ENCODE measurements at places on chromosomes 1 and 21.
A peak's percentile ranks its signal among the peaks of the same experiment; 100 is the strongest.

DNA sequence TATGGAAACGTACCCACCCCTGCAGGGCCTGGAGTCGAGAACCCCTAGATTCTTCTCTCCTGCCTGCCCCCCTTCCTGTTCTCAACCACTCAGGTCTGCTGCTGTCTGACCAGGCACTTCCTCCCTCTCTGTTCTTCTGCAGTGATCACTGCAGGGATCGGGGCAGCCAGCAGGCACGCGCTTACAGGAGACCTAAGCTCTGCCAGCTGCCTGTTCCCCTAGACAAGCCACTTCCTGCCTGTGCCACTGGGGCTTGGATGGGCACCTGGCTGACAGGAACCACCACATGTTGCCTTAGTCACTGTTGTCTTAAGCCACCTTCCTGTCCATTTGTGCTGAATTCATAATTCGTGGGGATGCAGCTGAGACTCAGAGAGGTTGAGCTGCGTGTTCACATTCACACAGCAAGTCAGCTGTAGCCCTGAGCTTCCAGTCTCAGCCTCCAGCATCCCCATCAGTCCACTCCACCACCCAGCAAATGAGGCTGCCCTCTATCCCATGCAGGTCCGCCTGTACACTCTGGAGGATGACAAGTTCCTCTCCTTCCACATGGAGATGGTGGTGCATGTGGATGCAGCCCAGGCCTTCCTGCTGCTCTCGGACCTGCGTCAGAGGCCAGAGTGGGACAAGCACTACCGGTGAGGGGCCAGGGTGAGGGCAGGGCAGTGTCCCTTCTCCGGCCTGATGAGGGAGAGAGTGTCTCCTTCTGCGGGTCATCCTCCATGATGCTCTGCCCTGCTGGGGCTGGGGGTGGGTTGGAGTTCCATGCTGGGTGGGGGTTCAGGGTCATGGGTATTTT, 18.6 kb downstream of the FAM151A start:
- no peak for DNase-seq

- DNase-seq = no peak
Measured at GRCh38 chr1:41734201-41734970, 184.3 kb downstream of the HIVEP3 start.

GRCh38 chr1:34685225-34685624, 69.6 kb upstream of the GJB5 start:
- no peak for DNase-seq

- DNase-seq = no peak
Measured at GRCh38 chr1:85406081-85406480, 58.9 kb downstream of the DDAH1 start.

DNA sequence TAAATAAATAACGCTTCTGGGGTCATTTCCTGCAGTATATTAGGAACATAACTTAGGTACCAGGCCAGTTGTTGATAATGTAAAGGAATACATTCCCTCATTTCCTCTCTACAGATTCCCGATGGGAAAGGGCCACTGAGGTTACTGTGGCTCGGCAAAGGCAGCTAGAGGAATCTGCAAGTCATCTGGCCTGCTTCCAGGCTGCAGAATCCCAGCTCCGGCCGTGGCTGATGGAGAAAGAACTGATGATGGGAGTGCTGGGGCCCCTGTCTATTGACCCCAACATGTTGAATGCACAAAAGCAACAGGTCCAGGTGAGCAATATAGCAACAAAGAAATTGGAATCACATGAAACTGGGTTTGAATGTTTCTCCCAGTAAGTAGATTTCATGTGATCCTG, 109.6 kb upstream of the BMP8A start:
- DNase-seq = no peak

DNA sequence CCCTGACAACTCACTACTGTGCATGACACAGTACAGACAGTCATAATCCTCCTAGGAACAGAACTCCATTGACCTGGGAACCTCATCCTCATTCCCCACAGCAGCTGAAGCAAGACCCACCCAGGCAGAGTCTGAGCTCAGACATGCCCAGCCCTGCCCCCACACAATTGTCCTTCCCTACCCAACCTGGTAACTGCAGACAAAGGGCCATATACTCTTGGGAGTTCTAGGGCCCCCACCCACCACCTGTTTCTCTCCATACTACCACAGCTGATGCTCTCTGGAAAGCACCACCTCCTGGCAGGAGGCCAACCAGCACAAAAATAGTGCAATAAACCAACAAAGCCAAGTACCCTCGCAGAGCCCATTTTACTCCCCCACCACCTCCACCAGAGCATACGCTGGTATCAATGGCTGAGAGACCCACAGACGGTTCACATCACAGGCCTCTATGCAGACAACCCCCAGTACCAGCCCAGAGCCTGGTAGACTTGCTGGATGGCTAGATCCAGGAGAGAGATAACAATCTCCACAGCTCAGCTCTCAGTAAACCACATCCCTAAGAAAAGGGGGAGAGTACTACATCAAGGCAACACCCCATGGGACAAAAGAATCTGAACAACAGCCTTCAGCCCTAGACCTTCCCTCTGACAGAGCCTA, 159.7 kb upstream of the CXADR start:
- peak; percentile 12 for DNase-seq

DNA sequence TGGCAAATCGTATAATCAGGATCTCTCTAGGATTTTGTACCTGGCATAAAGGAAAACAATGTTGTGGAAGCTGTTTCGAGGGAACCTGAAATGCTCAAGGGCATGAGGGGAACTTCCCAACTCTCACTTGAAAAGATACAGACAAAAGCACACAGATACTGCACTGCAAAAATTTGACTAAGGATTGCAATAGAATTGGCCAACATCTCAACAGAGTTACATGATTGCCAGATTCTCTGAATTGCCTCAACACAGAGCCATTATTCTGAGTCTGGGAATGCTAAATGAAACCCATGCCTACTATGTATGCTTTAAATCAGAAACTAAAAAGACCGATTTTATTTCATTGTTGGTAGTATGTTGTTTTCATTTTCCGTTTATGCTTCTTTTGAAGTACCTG, 16.0 kb downstream of the KRTAP19-8 start:
- no peak for DNase-seq

DNA sequence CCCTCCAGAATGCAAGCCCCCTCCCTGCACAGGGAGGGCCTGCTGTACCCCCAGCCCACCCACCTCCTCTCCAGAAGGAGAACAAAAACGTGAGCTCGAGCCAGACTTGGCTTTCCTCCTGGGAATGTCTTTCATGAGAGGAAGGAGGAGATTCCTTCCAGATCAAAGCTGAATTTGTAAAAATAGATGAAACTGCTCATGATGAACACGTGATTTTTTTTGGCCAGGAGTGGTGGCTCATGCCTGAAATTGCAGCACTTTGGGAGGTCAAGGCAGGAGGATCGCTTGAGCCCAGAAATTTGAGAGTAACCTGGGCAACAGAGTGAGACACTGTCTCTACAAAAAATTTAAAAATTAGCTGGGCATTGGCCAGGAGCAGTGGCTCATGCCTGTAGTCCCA, 21.8 kb downstream of the GPR157 start:
- no peak for DNase-seq

DNA sequence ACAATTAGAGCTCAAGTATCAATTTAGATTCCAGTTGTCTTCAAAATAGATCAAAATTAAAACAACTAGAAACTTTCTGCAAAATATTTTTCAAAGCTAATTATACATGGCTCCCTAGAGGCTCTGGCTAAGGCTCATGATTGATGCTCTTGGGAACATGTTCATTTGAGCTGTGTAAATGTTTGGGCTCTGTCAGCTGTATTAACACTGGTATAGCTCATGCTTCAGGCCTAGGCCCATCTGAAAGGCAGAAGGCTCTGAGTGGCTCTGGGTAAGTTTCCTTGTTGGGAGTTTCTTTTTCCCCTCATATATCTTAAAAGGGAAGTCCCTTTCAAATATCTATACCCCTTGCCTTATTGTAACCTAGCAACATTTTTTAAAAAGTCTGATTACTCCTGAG, 81.3 kb downstream of the UROD start:
- no peak for DNase-seq

- no peak for DNase-seq
Measured at GRCh38 chr1:43981135-43981491, 2.1 kb downstream of the B4GALT2 start.

DNA sequence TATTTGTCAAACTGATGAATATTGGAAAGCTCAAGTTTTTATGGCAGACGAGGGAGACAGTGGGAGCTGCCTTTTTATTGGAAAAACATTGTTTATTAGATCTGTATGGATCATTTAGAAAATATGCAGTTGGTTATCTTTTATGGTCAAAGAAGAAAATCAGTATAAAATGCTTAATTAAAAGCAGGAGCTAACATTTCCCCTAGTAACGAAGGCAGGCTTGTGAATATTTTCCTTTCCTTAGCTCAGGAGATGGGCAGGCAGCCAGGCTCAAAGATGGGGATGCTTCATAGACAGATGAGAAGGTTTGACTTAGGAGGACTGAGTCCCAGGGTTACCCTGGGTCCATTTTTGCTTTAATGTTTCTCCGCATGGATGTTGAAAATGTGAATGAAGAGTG, 26.0 kb downstream of the ROR1 start:
- no peak for DNase-seq

DNA sequence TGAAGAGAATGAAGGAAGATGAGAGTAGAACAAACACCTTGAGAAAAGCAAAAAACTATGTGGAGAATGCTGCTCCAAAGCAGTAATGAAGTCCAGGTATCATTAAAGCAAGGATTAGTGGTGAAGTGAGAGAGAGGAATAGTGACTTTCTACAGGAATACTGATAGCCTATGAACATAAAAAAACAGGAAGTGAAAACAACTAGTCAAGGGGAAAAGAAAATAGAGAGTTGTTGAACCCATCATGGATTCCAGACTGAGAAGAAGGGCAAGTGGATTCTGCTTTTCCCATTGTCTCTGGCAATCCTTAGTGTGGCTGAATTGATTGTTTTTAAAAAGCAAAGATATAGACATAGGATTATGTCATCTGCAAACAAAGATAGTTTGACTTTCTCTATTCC, 119.9 kb upstream of the LHX8 start:
- DNase-seq = no peak

DNA sequence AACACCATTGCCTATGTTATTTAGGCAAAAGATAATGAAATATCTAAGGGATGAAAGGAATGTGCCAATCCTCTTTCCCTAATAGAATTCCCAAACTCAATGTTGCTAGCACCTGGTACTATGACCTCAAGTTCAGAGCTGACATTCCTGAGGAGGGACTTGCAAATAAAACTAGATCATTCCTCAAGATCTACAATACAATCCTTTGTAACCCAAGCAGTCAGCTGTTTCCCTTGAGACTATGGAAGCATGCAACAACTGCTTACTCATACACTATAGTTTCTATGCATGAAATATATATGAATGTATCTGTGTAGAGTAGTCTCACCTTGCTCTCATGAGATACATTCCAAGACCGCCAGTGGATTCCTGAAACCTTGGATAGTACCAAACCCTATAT, 65.0 kb downstream of the ABL2 start:
- no peak for DNase-seq

GRCh38 chr1:45815667-45816458, 12.5 kb downstream of the MAST2 start:
- no peak for DNase-seq

DNA sequence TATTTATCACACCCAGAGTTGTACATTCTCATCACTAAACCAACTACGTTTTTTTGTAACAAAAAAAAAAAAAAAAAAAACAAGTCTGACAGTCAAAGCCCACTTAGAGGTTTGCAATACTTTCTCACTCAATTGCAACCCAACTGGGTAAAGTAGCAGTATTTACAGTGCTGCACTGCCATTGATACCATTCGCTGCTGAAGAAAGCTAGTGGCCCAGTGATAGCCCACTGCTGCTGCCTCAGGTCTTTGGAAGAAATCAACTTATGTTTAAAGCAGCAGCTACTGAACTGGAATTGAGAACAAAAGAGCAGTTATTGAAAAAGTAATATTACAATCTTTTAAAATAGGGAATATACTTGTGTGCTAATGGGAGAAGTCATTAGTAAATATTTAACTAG, 2.7 kb downstream of the HNRNPU start:
- no peak for DNase-seq

DNA sequence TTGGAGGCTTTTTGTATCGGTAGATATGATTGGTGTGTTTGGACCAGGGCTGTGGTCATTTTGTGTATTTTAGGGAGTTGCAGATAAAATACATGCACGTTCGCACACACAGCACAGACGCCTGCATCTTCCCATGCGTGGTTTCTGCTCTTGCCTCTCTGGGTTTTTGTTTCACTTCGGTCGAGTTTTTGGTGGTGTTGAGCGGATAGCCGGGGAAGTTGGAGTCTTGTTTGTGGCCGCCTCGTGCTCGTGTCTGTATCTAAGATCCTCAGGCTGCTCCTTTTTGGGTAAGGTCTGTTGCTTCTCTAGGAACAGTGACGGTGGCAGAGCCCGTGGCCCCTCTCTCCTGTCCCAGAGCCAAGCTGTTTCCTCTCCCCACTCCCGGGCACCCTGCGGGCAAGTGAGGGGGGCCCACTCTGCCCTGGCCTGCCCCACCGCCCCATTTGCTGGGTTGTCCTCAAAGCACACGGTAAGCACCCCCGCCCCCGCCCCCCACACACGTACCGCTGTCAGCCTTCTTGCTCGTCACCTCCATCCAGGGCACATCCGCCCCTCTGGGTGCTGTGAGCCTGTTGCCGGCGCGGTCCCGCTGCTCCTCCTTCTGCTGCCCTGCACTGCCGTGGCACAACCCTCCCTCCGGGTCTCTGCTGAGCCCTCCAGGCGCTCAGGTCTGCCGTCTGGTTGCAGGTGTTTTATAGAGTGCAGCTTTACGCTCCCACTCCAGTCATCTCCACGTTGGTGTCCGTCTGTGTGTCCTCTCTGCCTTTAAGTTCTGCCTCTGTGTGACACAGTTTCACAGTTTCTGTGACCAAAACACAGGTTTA, 51.9 kb downstream of the AGPAT3 start:
- no peak for DNase-seq

DNA sequence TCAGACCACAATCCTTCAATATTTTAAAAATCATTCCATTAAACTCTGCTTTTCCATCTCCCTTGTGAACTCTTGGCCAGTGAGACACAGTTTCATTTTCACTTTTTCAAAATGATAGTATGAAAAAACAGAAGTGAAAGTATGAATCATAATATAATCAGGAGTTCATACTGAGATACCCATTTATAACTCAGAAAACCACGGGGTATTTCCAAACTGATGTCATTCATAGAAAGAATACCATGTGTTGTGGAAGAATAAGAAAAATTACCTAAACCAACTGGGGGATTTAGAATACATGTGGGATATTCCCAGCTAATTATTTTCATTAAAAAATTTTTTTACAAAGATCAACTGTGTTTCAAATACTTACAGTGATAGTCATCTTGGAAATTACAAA, 149.9 kb downstream of the MRPL39 start:
- DNase-seq = no peak

DNA sequence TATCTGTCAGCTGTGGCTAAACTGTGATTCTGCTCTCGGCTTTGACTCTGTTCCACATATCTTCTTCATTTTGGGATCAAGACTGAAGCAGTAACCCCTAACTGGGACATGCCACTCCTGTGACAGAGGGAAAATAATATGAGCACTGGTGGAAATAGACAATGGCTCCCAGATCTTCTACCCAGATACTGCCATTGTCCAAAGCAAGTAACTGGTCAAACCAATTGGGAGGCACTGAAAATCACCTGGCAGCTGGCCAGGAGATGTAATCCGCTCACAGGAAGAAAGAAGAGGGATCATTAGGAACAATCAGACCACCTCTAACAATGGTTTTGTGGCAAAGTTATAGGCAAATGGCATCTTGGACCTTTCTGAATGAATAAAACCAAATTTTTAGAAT, 10.7 kb downstream of the SNX7 start:
- DNase-seq = no peak

- no peak for DNase-seq
Measured at GRCh38 chr21:30058928-30059327, 107.7 kb downstream of the CLDN17 start.

GRCh38 chr1:240693036-240693435, 81.1 kb upstream of the GREM2 start:
- peak; percentile 39 for DNase-seq

Measured in NCI-H524 treated with DMSO at 0.1 percent for 48 hours (cell line).